ENCODE measurements at places on chromosomes 7 and 10. TPM values are rescaled to one million over a fixed set of nuclear protein-coding genes. Genes with fewer than 3 reads are reported as not detected.

DNA sequence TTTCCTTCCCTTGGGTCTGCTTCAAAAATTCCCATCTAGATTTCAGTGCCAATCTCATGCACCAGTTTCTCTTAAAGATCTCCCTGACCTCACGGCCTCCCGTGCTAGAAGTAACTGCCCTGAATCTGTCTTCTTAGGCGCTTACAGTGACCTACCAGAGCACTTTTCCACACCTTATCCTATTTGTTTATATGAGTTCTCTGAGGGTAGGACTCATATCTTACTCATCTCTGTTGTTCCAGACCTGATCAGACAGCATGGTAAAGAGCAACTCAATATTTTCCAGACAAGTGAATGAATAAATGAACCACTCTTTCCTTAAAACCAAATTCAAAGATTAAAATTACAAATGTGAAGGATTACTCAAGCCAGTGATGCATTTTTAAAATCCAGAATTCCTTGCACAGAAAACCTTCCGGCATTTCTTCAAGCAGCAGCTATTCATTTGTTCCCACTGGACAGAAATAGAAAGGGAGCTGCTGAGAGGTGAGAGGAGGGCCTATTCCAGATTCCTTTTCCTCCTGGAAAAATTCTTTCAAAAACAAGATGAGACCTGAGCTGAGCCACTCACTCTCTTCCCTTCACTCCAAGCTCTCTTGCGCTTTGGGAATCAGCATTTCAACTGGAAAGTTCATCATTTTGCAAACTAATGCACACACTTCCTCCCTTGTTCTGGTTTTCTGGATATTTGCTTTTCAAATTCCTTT lies 94.6 kb downstream of the ELMO1 start:
- DNase-seq: no peak

PARD3 gene
- 30.2 TPM for polyA plus RNA-seq

- DNase-seq: no peak
These were observed 379.0 kb upstream of the FZD8 start for GRCh38 chr10:36021096-36021495.

DNA sequence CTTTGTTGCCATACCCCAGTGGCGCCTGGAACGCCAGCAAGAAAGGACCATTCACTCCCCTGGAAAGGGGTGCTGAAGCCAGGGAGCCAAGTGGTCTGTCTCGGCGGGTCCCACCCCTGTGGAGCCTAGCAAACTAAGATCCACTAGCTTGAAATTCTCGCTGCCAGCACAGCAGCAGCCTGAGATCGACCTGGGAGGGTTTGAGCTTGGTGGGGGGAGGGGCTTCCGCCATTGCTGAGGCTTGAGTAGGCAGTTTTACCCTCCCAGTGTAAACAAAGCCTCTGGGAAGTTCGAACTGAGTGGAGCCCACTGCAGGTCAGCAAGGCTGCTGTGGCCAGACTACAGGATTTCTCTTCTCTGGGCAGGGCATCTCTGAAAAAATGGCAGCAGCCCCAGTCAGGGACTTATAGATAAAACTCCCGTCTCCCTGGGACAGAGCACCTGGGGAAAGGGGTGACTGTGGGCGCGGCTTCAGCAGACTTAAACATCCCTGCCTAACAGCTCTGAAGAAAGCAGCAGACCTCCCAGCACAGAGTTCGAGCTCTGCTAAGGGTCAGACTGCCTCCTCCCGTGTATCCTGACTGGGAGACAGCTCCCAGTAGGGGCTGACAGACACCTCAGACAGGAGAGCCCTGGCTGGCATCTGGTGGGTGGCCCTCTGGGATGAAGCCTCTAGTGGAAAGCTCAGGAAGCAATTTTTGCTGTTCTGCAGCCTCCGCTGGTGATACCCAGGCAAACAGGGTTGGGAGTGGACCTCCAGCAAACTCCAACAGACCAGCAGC lies 281.1 kb upstream of the SP4 start:
- DNase-seq: peak; percentile 64

C10orf90 gene
- polyA plus RNA-seq: 0.35 TPM

TDRD1 gene
- polyA plus RNA-seq: 0.64 TPM

INTS15 gene
- polyA plus RNA-seq: 7.0 TPM

GRCh38 chr10:37733822-37734221 lies 123.6 kb downstream of the ZNF248 start:
- no peak for DNase-seq

TMEM139 gene
- polyA plus RNA-seq: 1.7 TPM

CC2D2B gene
- 0.92 TPM for polyA plus RNA-seq

- no peak for DNase-seq
These were observed 473.8 kb upstream of the GALNT17 start for GRCh38 chr7:70657989-70658632.

HOXA11 gene
- not detected for polyA plus RNA-seq

GRCh38 chr7:122695816-122696215 lies 3.1 kb downstream of the RNF133 start:
- no peak for DNase-seq

- DNase-seq: no peak
These were observed 196.2 kb downstream of the BAMBI start for GRCh38 chr10:28873540-28873939.

DNA sequence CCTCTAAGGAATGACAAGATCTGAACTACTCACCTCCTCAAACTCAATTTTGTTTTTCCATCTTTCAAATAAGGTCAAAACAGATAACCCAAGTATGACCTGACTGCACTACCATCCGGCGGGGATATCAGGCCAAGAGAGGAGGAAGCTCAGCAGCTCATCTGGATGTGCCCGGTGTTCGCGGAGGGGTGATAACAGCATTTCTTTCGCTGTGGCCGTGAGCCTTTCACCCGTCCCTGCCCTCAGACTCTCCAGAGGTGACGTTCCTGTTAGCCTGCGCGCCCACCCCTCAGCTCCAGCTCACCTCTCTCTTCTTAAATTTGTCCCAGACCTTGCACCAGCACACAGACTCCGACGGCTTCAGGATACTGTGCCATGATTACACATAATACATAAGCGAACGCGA lies 526 bp downstream of the ZNF248 start:
- DNase-seq: peak; percentile 5

ZNF853 gene
- 0.32 TPM for polyA plus RNA-seq

LEP gene
- not detected for polyA plus RNA-seq

MYH16 gene
- polyA plus RNA-seq: not detected

- DNase-seq: no peak
These were observed 6.4 kb upstream of the ACSL5 start for GRCh38 chr10:112367516-112367915.

- DNase-seq: no peak
These were observed 4.5 kb upstream of the CHST15 start for GRCh38 chr10:124097883-124098282.

- DNase-seq: no peak
These were observed 28.7 kb upstream of the SEPHS1 start for GRCh38 chr10:13376746-13377145.

DNA sequence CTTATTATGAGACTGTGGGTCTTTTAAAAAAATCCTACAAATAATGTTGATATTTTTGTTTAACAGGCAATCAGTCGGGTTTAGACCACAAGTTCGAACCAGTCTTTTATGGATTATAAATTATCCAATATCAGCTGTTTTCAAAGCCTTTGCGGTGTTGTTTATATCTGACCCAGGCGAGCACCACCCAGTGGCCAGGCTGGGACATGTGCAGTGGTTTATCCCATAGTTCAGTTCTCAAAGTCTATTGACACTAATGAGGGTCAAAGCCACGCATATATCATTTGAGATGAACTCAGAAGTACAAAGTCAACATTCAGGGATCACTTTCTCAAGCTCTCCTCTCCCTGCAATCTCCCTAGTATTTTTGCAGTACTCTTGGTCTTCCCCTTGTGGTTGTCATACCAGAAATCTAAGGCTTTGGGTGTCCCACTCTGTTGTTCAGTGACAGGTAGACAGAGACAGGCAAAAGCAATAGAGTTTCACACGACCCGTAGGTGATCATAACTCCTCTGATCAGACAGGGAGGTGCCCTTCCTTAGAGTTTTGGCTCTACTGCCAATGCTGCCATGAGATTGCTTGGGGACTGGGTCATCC lies 117.4 kb upstream of the POM121L12 start:
- peak; percentile 50 for DNase-seq

ACSL5 gene
- 0.09 TPM for polyA plus RNA-seq

DNA sequence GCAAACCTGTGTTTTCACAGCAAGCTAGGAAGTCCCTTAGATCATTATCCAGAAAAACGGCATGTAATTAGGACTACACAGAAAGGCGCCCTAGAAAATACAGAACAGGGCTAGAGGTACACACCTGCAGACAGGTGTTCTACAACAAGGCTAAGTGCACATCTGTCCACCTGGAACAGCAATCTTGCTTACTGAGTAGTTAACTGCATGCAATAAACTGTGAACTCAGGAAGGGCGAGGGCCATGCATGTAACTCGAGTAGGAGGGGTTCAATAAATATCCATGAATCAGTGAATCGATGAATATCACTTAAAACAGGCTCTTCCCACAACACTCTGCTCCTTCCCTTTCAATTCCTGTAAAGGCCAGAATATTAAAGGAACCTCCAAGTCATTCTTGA lies 22.0 kb downstream of the FAM171A1 start:
- DNase-seq: no peak

DNA sequence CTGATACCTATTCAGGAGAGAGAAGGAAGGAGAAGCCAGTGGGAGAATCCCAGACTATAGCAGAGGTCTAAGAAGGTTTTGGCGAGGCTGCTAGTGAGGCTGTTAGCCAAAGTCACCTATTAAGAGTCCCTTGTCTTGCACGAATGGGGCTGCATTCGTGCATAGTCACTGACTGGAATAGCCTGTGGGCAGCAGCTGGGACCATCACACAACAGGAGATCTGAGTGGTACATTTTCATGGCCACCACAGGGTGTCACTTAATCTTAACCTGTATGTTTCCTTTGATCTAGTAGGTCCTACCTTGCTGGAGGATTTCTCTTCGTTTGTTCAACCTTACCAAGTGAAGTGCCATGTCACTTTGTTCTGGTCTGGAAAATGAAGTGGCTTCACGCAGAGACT lies 319.9 kb downstream of the BMPER start:
- DNase-seq: no peak

NCF1 gene
- polyA plus RNA-seq: 3.1 TPM

DNA sequence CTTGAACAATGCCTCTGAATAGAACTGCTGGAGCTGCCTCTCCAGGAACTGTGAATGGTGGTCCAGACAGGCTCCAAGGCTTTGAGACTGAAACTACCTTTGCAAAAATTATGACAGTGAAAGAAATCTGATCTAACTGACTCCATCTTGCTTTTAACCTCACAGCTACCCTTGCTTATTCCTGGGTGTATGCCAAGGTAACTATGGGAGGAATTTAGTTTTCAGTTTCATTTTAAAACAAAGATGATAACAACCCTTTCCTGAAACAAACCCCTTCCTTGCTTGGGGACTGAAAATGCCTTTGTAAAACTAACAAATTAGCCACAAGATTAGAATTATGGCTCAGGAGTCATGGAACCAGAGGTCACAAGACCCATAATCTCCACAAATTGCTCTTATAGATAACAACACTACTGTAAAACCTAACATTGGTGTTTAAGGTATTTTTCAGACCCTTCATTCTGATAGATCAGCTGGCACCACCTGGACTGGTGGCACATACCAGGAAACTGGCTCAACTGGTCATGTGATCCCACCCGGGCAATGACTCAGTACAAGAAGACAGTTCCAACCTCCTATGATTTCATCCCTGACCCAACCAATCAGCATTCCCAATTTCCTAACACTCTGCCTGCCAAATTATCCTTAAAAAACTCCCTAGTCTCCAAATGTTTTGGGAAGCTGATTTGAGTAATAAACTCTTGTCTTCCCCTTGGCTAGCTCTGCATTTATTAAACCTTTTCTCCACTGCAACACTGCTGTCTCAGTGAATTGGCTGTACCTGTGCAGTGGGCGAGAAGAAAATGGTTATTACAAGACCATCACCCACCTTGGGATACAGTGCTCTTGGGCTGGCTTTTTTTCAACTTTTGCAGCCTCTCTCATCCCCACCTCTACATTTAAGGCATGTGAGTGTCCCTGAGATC lies 608.1 kb downstream of the TYW1 start:
- no peak for DNase-seq

DNA sequence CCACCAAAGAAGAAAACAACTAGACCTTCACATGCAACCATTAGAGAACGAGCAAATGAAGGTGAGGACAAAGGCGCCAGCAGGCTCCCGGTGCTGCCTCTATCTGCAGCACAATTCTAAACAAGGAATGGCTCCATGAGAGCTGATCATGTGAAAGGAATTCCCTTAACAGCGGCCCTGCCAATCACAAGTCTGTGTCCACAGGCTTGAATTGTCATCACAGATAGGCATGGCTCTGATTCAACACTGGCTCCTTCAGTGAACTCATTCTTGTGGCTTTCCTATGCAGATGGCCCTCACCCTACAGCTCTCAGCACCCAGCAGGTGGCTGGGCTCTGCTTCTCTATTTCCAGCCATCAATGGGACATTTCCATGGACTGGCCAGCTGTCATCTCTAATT lies 36.2 kb downstream of the LAMB1 start:
- DNase-seq: peak; percentile 48

- no peak for DNase-seq
These were observed 5.0 kb downstream of the ECHS1 start for GRCh38 chr10:133368153-133368552.

DNA sequence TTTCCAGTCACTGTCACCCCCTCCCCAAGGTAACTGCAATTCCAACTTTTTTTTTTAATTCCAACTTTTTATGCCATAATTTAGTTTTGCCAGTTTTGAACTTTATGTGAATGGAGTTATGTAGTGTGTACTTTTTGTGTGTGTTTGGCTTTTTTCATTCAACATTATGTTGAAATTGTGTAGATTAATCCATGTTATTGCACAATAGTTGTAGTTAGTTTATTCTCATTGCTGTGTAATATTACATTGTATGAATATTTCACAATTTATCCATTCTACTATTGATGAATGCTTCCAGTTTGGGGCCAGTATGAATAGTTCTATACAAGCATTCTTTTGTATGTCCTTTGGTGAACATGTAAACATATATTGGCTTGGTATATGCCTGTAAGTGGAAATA lies 32.5 kb downstream of the MXI1 start:
- DNase-seq: no peak

DNA sequence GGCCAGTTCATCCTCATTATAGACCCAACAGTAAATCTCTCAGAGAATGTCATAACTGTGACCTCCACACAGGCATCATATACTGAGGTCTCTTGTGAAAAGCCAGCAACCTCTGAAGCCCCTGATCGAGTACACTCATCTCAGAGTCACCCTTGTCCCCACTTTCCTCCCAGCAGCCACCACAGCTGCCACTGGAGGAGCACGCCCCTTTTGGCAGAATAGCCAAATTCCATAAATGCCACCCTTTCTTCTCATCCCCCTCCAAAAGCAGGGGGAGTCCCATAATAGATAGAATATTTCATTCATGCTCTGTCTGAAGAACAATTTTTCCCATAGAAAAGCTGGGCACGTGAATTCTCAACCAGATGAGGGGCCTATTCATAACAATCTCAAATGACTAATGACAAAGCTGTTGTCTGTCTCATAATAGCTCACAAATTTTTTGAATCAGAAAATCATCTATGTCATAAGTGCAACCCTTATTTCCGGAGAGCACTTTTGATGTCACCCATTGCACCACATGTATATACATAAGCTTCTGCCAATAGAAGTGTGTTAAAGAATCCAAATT lies 47.4 kb downstream of the SGMS1 start:
- DNase-seq: no peak

SPDYE2B gene
- polyA plus RNA-seq: not detected

GSAP gene
- 0.63 TPM for polyA plus RNA-seq

ARHGEF35 gene
- polyA plus RNA-seq: 32.3 TPM
